Stimulated activated CD8-positive, alpha-beta memory T cell treated with anti-CD3 and anti-CD28 coated beads, Interleukin-7, amount 100 ng/mL, for 24 hours (primary cell): ENCODE measurements at places on chromosomes 12 and 14.

DNA sequence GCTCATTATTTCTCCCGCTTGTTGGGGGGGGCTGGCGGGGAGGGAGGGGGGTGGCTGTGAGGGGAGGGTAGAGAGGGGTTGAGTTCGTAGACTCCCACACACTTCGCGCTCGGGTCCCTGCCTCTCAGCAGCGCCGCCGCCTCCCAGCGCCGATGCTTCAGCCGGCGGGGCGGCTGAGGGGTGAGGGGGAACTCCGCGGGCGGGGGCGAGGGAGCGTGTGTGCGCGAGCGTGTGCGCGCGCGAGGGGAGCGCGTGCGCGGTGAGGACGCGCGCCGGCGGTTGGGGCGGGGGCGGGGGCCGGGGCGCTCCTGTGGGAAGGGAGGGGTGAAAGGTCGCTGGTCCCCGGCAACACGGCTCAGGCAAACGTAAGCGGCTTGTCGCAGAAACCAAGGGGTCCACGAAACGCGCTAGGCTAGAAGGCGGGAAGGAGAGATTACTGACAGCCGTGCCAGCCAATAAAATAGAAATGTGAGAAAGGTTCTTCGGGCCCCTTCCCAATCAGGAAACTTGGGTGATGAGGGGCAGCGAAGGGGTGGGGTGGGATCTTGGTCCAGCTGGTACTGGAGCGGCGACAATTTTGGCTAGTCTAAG, 343 bp upstream of the NOVA1 start:
- no peak for DNase-seq

GRCh38 chr14:65213316-65213715, 111.0 kb upstream of the MAX start:
- DNase-seq: no peak

- no peak for DNase-seq
Measured at GRCh38 chr12:115375186-115375991, 691.4 kb upstream of the TBX3 start.

GRCh38 chr12:52495389-52495788, 2.3 kb upstream of the KRT6A start:
- no peak for DNase-seq

GRCh38 chr12:120346031-120346430, 18.5 kb upstream of the PLA2G1B start:
- DNase-seq: no peak

DNA sequence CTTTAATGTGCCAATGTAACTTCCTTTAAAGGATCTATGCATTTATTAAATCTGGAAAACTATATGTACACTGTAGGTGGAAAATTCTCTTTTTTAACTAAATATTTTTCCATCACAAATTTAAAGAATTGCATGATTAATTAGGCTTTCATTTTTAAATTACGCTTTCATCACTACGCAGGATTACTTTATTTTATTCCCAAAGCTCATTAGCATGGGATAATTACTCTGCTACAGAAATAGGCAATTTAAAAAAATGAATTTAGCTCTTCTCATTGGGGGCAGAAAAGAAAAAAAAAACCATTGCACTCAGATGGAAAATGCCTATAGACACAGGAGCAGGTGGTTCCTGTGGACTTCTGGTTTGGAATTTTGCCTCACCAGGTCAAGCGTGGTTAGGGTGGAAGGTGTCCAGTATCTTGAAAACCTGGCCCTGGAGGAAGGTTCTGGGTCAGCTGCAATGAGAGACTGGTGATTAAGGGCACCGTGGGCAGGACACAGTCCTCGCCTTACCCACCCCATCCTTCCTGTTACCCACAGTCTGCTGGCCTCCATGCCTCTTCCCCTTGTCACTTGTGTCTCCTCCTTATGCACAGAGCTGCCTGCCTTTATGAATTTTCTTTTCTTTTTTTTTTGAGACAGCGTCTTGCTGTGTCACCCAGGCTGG, 17.3 kb upstream of the RIN3 start:
- no peak for DNase-seq

DNA sequence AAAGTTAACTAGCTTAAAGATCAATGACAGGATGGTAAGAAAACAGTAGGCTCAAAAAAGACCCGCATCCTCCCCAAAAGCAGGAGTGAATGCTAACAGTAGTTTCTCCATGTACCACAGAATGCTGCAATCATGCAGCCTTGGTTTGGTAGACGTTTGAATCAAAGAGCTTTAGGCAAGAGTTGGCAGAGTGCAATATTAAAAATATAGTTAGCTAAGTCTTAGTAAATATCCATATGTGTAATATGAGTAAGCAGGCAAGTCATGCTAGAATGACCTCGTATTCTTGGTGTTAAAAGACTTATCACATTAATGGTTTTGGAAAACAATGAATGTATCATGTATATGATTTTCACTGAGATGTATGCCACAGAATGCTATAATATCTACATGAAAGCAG, 18.8 kb upstream of the KLRF1 start:
- DNase-seq: no peak

DNA sequence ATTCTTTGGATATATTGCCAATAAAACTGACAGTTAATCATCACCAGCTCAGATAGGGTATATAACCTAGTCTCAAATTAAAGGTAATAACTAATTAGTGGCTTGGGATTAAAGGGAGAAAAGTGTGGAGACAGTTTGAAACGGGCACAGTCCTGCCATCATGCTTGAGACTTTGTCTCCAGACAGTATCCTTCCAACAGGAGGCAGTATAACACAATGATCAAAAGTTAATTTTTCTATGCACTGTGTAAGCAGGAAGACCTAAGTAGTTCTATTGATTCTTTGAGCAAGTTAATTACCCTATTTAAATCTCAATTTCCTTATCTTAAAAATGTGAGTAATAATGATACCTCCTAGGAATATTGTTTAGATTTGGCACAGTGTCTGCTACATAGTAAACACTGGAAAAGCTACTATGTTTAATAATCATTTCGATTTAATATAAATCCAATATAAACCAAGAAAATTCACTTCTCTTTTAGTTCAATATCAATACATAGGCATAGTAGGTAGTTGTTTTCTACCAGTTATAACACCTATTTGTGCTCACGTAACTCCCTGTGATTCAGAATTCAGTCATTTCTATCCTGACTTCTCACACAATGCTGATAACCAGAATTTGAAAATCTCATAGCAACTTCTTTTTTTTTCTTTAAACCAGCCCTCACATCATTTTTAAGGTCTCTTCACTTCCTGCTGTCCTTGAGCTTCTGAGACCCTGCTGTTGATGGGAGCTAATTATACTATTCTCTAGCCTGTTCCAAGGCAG, 53.7 kb downstream of the GALNT4 start:
- no peak for DNase-seq

DNA sequence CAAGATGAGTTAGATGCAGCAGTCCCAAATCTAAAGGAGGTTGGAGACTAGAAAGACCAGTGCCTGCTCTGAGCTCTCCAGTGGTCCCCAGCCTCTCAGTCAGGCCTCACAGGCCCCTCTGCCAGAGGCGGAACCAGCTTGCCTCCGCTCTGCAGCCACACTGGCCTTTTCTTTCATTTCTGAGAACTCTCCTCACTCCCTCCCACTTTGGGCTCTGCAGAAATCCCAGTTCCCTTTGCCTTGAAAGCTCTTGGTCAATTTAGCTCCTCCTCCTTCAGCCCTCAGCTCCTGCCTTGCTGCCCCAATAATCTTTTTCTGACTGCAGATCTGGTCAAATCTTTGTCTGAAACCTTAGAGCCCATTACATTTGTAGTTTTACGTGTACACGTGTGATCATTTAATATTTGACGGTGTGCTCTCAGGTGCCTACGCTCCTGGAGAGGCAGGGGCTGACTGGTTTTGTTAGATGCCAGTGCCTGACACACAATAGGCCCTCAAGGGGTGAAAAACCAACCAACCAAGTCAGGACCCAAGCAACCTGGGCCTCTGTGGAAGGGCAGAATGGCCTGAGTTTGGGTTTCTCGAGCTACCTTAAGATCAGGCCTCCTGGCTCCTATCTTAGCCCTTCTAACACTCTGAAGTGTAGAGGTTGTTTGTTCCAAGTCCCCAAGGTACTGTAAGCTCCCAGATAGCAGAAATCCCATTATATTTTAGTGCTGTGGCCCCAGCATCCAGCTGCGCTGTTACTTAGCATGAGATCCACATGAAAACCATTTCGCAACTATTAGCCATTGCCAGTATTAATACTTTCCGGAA, 1.1 kb upstream of the NUDT4 start:
- DNase-seq: no peak

DNA sequence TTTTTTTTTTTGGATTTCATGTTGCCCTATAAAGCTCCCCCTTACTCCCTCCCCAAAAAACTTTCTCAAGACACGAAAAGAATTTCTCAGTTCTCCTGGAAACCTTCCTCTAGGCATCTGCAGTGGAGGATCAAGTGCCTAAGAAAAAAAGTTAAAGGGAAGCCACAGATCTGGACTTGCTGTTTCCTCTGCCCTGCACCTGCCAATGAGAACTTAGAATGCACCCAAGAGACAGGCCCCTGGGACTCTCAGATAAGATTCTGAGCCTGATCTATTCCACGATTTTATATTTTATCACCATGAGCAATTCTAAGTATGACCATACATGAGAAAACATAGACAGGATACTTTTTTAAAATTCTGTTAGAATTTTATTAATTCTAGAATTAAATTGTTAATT, 728.9 kb downstream of the BCL11B start:
- DNase-seq: no peak

DNA sequence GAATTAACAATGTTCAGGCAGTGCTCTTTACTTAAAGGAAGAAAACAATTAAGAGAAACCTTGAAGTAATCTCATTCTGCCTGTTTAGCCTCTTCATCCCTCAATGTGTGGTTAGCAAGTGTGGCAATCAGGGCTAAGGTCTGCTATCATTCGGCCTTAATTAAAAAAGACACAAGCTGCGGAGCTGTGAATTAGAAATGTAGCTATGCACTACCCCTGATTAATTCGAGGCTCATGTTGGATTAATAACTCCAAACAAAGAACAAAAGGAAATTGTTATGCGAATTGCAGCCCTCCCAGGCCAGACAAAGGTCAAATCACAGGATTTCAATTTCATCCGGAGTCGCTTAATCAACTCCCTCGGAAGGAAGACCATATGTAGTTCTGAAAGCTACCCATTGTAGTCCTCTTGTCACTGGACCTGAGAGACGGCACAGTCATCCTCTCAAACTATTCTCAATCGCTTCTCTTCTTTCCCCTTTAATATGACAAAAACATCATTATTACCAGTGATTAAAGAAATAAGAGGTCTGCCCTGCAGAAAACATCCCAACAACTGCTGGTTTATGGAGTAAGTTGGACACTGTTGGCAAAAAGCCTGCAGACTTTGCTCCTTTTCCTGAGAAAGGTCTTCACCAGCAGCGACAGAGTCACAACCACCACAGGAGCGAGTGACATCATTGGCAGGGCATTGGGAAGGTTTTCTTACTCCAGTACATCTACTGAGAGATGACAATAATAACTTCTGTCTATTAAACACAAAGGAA, 71.1 kb upstream of the SOX5 start:
- DNase-seq: no peak

- no peak for DNase-seq
Measured at GRCh38 chr12:10070380-10070779, 28.4 kb downstream of the CLEC1A start.

GRCh38 chr12:128852885-128853599, at the start of gene GLT1D1:
Gene GLT1D1 (plus strand): TSS chr12:128853478. CDS start chr12:128853582, 104 bp downstream.
- DNase-seq: no peak

DNA sequence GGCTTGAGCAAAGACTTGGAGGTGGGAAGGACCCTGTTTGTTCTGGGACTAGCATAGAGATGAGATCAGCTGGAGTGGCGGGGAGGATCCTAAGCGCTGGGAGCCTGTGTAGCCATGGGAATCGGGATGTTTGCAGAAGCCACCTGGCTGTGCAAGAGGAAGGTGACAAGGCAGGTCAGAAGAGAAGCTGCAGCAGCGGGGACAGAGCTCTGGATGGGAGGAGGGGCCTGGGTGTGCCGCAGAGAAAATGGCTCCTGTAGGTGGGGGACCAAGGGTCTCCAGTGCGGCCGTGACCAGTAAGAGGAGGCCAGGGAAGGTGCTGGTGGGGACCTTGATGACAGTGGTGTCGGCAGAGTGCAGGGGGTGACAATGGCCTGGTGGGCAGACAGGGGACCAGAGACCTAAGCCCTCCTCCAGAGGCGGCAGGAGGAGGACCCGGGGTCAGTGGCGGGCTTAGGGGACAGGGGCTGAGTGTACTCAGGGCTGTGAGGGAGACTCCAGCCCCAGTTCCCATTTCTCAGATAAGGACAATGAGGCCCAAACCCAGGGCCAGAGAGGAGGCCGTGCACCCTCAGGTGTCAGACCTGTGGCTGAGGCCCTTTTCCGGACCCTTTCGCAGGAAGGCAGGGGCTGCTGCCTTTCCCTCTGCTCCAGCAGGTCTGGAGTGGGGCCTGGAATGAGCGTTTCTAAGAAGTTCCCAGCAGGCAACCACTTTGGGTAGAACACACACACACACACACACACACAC, 206.6 kb upstream of the RTL1 start:
- DNase-seq: no peak

- DNase-seq: no peak
Measured at GRCh38 chr14:29653303-29653702, 274.3 kb downstream of the PRKD1 start.

DNA sequence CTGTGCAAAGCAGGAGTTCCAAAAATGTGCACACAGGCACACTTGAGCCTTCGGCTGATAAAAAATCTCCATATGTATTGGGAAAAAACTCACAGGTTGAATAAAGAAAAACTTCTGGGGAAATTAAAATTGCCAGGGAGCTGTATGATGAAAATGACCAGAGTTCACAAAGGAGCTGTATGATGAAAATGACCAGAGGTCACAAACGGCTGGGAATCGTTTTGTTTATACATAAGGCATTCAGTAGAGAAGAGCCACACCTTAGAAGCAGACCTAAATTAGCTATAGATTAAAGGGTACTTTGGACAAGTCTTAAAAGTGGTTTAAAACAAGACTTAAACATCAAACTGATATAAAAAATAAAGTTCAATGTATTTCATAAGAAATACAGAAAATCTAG, 251.7 kb upstream of the TMEM132C start:
- no peak for DNase-seq
